ENCODE measurements at places on chromosomes 11 and 22.

- no peak for DNase-seq
Observed at GRCh38 chr11:110629594-110629993, 82.6 kb downstream of the ARHGAP20 start.

- DNase-seq, result no peak
Observed at GRCh38 chr11:36376009-36376887, 80.2 kb downstream of the PRR5L start.

GRCh38 chr22:49969751-49970527, 9.4 kb downstream of the PIM3 start:
- DNase-seq, result no peak

DNA sequence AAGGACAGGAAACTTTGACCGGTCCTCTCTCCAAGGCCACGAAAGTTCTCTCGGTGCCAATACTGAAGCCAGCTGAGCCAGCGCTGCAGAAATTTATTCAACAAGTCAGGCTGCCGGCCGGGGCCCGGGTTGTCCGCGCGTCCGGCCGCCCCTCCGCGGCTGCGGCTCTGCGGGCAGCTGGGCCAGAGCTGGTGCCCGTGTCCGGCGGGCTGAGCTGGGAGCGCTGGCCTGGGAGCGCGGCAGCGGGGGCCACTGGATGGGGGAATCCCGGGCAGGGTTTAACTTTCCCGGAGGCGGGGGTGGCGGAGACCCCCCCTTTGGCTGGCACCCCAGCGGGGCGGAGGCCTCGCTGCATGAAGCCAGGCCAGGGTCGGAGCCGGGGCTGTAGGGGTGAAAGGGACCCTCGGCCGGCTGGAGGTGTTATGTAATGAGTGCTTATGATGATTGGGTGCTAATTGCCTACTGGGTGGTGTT, 12.3 kb upstream of the CACNA1I start:
- no peak for DNase-seq

GRCh38 chr11:7543302-7543701, 29.5 kb downstream of the PPFIBP2 start:
- DNase-seq, result no peak

DNA sequence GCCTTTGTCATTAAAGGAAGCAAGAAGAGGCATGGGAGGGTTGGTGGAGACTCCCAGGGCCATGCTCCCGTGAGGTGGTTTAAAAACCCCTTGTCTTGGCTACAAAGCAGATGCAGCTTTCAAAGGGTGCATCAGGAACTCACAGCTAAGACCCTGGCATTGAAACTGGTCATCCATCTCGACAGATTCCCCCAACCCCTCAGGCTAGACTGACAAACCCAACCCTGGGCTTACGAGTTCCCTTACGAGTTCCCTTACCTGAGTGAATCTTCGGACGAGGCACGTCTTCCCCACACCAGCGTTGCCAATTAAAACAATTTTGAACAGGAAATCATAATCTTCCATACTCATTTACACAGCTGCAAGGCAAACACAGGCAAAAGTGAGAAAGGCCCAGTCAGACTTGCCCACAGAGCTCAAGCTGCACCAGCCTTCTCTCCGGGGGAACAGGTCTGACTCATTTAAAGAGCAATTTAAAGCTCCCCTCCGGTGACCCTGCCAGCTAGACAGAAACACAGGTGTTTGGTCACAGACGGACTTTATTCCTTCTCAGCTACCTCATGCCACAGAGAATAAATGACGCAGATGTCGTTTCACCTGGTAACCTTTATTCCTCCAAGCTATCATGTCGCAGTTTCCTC, 74.6 kb downstream of the RAB30 start:
- DNase-seq, result no peak

- DNase-seq, result no peak
Observed at GRCh38 chr11:126154691-126155090, 56.8 kb downstream of the RPUSD4 start.

DNA sequence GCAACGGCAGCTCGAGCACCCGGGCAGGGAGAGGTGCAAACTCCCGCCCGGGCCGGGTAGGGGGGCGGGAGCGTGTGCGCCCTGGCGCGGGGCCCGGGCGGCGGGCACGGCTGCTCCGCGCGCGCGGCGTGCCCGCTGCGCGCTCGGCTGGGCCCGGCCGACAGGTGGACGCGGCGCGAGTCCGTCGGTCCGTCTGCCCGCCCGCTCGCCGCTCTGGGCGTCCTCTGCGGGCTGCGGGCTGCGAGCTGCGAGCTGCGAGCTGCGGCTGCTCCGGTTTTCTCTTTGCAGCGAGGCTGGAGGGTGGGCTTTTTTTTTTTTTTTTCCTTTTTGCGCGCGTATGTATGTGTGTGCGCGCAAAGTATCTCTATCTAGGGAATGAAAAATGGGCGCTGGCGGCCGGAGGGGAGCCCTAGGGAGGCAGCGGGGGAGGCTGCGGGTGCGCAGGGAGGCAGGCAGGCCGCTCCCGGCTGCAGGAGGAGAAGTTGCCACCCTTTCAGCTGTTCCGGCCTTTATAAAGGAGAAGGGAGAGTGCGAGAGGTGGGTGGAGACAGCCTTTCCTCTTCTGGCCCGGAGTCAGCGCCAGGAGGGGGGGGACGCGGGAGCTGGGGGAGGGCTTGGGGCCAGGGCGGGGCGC, at the start of gene PDGFB:
Gene PDGFB, minus strand, starts transcription at position 487 of the 634 bp plus-strand sequence. CDS start 1,019 bp downstream, outside the sequence.
- no peak for DNase-seq

DNA sequence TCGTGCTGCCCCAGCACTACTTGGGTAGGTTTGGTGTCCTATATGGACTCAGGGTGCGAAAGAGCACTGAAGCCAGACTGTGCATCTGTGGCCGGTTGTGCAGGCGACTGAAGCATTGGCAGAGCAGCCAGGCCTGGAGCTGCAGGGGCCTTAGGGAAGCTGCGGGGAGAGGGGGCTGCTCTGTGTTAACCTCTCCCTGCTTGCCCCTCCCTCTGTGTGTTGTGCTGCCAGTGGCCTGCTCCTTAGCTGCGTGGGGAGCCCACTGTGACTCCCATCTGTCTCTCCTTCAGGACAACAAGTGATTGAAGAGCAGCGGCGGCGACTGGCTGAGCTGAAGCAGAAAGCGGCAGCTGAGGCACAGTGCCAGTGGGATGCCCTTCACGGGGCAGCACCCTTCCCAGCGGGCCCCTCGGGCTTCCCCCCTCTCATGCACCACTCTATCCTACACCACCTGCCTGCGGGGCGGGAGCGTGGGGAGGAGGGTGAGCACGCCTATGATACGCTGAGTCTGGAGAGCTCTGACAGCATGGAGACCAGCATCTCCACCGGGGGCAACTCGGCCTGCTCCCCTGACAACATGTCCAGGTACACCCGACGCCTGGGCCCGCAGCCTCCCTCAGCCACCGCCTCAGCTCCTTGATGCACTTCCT, 34.3 kb downstream of the TREH start:
- no peak for DNase-seq

DNA sequence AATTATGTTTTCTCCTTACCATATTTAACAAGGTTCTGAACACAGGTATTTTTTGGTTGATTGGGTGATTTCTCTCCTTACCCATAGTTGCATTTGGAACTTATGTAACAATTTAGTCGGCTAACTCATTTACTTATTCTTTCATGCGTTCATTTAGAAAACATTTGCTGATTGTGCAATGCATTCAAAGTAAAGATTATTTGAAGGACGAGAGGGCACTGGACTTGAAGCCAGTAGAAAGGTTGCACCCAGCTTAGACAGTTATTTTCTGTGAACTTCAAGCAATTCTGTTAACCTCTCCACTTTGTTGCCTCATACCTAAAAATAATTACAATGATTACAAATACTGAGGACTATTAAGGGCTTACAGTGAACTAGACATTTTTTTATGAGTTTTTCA, 769.6 kb downstream of the LRRC4C start:
- no peak for DNase-seq

DNA sequence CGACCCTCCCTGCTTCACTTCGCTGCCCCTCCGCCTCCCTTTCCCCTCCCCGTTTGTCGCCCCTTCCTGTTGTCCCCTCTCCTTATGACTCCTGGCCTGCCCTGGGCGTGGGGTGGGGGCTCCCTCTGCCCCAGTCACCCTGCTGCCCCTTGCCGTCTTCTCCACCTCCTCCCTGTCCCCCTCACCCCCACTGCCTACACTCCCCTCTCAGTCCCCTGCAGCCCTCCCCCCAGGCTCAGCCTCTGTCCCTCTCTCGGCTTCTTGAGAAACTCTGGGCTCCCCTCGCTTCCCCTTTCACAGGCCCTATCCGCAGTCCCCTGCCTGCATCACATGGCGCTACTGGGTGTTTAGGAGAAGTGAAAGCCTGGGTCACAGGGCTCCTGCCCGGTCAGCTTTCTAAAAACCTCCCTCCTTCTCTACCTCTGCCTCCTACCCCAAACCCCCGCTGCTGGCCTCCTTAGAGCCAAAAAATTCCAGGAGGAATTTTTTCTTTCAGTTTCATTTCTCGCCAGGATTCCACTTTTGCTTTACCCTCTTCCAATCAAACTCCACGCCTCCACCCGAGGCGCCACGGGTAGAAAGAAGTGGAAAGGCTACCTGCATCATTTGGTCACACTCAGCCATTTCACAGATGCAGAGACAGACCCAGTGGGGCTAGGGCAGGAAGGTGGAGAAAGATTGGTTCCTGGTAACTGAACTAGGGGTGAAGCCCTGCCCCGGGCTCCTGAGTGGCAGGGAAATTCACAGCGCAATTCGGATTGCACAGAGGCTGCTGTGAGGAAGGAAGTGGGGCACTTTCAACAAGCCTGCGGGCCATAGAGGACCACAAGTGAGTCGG, at the start of gene SLC15A3:
Gene SLC15A3, minus strand, starts transcription at position 273 of the 838 bp plus-strand sequence. CDS start 625 bp downstream, outside the sequence.
- DNase-seq, result peak; percentile 43

GRCh38 chr22:45308391-45308956, 1.3 kb upstream of the FAM118A start:
- no peak for DNase-seq

GRCh38 chr22:27996529-27996925, 77.5 kb upstream of the PITPNB start:
- DNase-seq, result no peak

DNA sequence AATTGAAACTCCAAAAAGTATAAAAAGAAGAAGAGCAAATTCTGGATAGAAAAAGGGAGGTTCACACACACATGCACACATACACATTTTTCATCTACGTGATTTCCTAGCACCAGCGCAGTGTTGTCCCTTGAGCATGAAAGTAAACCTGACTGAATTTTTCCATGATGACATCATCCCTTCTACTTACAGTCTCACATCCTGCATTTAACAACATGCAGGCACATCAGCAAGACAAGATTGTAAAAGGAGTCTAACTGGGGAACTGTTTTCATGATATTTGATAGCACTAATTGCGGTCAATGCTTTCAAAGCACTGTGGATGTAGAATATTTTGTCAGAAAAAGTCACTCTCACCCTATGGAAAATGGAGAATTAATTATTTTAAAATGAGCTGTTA, 36.6 kb downstream of the GAS2 start:
- peak; percentile 30 for DNase-seq

DNA sequence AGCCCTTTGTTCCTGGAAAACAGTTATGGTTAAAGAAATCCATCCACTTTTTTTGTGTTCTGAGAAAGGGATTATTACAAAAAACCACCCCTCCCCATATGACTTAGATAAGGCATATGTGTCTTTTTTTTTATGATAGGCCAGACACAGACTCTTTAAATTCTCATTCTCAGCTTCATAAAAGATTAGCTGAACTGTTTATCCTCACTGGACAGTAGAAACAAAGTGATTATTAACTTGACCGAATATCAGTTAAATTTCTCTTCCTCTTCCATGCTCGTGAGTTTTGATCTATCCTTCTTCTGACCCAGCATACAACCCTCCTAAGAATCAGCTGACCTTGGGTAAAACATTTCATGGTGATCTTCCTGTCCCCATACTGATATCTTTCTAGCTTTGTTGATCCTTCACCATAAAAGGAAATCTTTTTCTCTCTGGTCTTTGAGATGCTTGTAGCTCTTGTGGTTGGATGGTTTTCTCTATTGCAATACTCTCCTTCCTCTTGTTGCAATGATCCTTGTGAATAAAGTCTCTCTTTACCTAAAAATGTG, 26.2 kb downstream of the OR2AG2 start:
- peak; percentile 6 for DNase-seq

- no peak for DNase-seq
Observed at GRCh38 chr11:95571718-95572260, 217.8 kb downstream of the FAM76B start.

- no peak for DNase-seq
Observed at GRCh38 chr11:69836401-69836800, 17.2 kb upstream of the FGF3 start.

- no peak for DNase-seq
Observed at GRCh38 chr22:21055564-21055834, 9.8 kb downstream of the LRRC74B start.

DNA sequence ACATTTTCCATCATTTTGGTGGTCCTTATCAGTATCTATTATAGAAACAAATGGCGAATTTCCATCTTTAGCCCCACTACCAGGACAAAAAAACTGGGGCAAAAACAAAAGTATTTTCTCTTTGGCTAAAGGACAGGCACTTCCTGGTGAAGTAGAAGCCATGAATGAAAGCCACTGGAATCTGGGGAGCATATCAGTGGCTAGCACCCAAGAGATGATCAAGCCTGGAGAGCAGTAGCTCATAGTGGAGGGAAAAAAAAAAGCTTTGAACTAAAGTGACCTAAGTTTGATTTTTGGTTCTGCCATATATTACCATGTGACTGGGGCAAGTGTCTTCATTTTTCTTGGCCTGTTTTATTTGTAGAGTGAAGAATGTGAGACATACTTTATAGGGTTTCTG, 272.3 kb downstream of the GUCY1A2 start:
- DNase-seq, result no peak

GRCh38 chr22:36423461-36424404, 36.0 kb upstream of the MYH9 start:
- peak; percentile 35 for DNase-seq

DNA sequence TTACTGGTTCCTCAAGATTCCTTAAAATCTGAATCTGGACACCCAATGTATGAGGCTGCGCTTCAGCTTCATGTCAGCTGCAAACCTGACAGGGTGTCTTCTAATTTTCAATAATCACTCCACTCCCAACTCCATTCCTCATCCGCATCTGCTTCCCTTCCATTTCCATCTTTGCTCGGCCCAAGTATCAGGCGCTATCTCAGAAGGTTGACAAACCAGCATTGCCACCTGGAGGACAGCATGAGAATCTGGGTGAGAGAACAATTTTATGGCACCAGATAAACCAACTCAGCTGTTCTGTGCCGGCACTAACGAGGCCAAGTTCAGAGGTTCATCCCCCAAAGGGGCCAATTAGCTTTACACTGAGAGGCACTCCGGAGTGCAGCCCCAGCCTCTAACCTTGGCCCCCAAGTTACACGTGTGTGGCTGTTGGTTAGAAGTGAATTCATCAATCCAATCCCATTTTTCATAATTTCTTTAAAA, 79.1 kb upstream of the LMO2 start:
- DNase-seq, result peak; percentile 51

DNA sequence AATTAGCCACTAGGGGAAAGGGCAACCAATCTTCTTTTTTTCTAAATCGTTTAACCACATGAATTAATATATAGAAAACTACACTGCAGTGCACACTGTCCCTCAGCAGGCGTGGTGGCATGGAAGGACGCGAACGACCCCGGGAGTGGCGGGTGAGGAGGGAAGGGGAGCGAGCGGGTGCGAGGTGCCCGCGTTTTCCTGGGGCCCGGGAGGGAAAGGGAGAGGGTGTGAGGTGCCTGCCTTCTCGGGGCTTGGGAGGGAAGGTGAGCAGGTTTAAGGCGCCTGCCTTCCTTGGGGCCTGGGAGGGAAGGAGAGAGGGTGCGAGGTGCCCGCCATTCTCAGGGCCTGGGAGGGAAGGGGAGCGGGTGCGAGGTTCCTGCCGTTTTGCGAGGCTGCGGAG, 765 bp downstream of the GAB4 start:
- DNase-seq, result no peak

Measured in HCEC 1CT (cell line).